ENCODE measurements at places on chromosomes 4 and X.

- DNase-seq = no peak
Measured at GRCh38 chr4:98620087-98620784, 38.2 kb downstream of the TSPAN5 start.

DNA sequence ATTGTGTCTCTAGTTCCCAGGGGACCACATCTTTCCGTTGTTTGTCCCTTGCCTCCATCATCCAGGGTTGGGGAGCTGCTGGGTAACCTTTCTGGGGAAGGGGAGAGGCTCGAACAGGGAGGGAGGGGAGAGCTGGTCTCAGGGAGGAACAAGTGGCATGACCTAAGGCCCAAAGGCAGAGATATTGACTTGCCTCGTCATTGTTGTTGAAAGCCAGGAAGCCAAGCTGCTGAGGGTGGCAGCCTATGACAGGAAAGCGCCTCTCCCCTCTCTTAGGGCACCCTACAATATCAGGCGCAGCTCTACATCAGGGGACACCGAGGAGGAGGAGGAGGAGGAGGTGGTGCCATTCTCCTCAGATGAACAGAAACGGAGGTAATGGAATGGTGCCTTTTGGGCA, 20.8 kb downstream of the ZNF185 start:
- DNase-seq = no peak

DNA sequence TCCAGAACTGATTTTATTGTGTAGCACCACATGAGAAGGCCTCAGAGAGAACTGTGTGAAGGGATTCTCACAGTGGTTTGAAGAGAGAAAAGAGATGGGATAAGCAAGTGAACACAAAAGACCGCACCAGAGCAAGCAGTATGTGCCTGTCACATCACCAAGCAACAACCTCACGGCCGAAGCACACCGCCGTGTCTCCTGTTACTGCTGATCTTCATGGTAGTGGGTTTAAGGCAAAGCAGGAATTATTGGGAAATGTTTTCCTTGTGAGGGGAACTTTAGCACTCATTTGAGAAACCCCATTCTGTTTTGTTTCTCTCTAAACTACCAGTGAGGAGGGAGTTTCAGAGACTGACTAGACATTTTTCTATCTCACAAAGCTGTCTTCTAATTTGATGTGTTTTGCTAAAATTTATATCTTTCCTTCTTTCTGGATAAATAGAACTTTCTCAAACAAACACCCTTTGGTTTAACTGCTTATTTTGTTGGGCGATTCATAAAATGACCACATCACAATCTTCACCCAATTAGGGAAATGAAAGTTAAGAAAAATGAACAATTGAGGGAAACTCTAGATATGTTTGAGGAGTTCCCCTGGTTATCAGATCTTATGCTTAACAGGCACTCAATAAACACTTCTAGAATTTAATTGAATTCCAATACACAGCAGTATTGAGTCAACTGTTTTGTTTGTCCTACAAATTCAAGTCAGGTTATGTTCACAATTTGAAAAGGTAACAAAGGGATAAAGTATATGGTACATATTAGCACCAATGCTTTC, 16.5 kb downstream of the SH3KBP1 start:
- DNase-seq = no peak

GRCh38 chr4:52015366-52015765, 4.8 kb downstream of the LRRC66 start:
- no peak for DNase-seq

GRCh38 chrX:107054978-107055377, 55.0 kb upstream of the MORC4 start:
- no peak for DNase-seq

- DNase-seq = no peak
Measured at GRCh38 chr4:121736735-121737351, 28.1 kb downstream of the SMIM43 start.

GRCh38 chr4:105306158-105306781, 159.6 kb downstream of the TET2 start:
- DNase-seq = no peak

- DNase-seq = no peak
Measured at GRCh38 chrX:66126662-66127061, 37.4 kb upstream of the HEPH start.

GRCh38 chrX:97309487-97310116, 425.9 kb downstream of the RPA4 start:
- DNase-seq = no peak

All from central memory CD8-positive, alpha-beta T cell (primary cell).